AG20443 (cell line): ENCODE measurements at places on chromosomes 11 and 22.

GRCh38 chr11:133214646-133215045 is 317.7 kb downstream of the OPCML start:
- no peak for DNase-seq

DNA sequence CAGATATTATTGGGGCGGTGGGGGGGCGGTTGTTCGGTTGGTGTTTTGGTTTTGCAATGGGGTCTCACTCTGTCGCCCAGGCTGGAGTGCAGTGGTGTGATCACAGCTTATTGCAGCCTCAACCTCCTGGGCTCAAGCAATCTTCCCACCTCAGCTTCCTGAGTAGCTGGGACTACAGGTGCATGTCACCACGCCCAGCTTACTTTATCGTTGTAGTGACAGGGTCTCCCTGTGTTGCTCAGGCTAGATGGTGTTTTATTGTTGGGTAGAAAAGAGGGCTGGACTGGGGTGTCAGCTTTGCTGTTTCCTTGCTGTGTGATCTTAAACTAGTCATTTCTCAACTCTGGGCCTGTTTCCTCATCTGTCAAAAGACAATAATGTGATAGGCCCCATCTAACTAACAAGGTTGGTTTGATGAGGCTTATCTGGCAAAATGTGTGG is 17.5 kb upstream of the MYH9 start:
- DNase-seq, result no peak

- no peak for DNase-seq
These were observed 39.7 kb downstream of the RTL6 start for GRCh38 chr22:44458044-44459020.

- no peak for DNase-seq
These were observed 3.6 kb downstream of the TRABD start for GRCh38 chr22:50189184-50189848.

- peak; percentile 28 for DNase-seq
These were observed 826 bp upstream of the PTPRJ start for GRCh38 chr11:47979378-47980087.

GRCh38 chr11:282630-283360 is 4.6 kb downstream of the NLRP6 start:
- no peak for DNase-seq
